ENCODE measurements at places on chromosomes 7 and 10.
A peak's percentile ranks its signal among the peaks of the same experiment; 100 is the strongest.

DNA sequence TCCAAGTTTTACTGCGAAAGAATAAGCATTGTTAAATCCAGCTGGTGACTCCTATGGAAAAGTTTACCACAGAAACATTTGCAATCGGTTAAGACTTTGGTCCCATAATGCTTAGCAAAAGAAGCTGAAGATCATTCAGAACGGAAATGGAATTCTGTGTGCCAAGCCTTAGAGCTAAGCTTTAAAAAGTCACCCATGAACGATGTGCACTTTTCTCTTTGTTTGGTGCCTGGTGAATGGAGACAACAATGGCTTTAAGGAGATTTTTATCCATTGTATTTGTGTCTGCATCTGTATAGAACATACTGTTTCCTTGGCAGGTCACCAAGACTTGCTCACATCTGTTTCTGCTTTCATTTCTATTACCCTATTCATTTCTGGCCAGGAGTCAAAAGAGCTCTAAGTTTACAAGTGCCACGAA, 26.3 kb upstream of the COL1A2 start:
- DNase-seq, result peak; percentile 72

DNA sequence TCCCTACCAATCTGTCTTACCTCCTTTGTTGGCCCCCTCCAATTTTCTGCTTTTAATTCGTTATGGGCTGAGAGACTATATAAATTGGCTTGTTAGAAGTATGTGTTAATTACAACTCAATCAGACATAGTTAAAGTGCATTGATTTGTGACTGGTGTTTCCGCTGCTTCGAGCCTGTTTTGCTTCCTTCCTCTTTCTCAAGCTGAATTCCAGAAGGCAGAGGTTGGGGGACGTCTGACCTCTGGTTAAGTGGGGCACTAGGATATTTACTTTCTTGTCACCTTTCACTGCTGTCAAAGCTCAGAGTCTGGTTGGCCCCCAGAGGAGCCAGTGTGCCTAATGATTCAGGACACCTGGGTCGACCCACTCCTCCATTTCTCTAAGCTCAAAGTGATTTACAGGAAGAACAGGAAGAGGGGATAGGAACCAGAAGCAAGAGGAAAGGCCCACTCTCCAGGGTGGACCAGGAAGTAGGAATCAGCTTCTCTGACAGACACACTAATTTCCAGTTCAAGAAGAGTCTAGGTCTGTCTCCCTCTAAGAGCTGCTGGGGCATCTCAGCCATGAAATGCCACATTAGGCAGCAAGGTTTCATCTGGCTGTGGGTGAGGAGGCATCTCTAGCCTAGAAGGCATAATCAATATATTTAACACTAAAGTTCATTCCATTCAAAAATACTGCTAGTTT, 397.2 kb upstream of the NPVF start:
- DNase-seq, result no peak

DNA sequence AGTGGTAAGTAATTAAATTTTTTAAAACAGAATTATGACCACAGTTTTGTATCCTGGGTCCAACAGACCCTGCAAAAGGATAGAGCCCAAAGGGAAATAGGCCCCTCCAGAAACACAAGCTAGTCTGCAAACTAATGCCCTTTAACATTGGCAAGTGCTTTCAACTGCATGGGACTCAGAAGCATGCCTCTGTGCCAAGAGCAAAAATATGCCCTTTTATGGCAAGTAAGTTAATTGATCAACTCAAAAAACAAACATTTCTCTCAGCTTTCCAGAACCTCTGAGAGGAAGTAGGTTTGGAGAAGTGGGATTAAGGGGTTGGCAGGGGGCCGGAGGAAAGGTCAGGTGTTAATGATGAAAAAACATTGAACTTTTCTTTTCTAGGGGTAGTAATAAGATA, 186.6 kb upstream of the PRSS1 start:
- no peak for DNase-seq

DNA sequence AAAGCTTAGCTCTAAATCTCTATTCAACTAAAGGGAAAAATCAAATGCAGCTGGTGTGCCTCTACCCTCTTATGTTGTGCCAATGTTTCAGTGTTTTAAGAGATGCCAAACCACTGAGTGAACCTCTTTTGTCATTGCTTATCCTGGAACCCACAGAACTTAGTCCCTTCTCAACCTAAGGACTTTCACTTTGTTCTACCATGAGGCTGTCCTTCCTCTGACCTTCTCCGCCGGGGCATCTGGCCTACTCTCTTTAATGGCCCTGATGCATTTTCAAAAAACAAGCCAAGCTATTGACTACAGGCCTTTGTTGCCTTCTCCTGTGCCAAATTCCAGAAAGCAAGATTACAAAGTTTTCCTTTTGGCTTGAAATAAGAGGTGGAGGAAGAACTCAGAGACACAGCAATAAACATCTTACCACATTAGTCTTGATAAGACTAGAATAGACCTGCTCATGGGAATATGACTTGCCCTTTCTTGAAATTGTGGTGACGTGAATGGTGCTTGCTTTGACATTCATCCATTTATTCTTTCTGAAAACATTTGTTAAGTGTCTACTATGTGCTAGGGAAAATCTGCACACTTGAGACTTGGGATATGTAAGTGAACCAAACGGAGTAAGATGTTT, 253.2 kb upstream of the SMIM30 start:
- DNase-seq, result peak; percentile 46

- no peak for DNase-seq
Measured at GRCh38 chr7:5586279-5586962, 162.8 kb upstream of the TNRC18 start.

- peak; percentile 4 for DNase-seq
Measured at GRCh38 chr10:98041352-98042043, 11.1 kb upstream of the CRTAC1 start.

DNA sequence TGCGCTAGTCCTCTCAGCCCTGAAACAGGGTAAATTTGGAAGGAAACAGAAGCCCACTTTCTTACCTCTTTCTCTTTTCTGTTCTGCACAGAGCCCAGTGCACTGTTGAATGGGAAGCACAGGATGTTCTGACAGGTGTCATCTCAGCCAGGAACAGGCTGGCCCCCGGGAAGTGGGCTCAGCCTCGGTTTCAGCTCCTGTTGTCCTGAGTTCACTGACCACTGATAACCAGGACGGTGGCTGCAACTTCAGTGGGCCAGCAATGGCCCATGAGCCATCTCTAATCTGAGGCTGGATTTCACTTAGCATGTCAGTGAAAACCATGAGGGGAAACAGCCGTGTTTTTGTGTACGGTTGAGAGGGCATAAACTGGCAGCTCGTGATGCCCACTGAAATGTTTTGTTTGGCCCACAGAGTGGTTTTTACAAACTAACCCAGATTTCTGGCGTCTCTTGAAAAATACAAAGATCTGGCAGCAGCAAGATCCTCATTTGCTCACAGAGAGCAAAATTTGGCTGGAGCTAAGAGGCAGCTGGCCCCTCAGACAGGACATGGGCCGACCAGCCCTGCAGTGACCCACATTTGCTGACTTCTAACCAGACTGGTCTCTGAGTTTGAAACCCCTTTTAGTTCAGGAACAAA, 455.9 kb downstream of the PAXIP1 start:
- DNase-seq, result no peak

- DNase-seq, result no peak
Measured at GRCh38 chr10:113278664-113279063, 274.2 kb upstream of the HABP2 start.

DNA sequence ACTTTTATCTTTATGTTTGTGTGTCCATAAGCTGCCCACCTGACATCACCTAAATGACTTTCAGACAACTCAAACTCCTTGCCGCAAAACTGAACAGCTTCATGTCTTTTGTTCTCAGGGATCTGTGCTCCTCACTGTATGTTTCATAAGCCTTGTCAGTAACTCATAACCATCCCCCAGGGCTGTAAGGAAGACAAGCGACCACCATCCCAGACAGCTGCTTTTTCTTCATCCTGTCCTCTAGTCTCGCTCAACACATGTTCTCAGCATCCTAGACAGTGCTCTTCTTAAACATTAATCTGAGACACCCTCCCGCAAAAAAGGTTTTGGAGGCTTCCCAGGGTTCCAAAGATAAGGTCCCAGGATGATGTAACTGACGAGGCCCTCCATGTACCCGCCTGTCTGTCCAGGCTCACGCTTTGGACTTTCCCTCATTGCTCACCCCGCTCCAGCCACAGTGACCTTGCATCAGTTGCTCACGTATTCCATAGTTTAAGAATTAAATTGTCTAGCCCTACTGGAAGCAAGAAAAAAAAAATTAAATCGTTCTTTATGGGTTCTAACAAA, 69.8 kb downstream of the MAP3K8 start:
- no peak for DNase-seq

- DNase-seq, result no peak
Measured at GRCh38 chr7:36736899-36737211, 12.6 kb upstream of the AOAH start.

GRCh38 chr10:17062955-17063484, 66.6 kb downstream of the CUBN start:
- DNase-seq, result no peak

GRCh38 chr7:54897891-54898290, 120.9 kb upstream of the EGFR start:
- no peak for DNase-seq

- no peak for DNase-seq
Measured at GRCh38 chr10:30868611-30869010, 163.1 kb downstream of the ZNF438 start.

DNA sequence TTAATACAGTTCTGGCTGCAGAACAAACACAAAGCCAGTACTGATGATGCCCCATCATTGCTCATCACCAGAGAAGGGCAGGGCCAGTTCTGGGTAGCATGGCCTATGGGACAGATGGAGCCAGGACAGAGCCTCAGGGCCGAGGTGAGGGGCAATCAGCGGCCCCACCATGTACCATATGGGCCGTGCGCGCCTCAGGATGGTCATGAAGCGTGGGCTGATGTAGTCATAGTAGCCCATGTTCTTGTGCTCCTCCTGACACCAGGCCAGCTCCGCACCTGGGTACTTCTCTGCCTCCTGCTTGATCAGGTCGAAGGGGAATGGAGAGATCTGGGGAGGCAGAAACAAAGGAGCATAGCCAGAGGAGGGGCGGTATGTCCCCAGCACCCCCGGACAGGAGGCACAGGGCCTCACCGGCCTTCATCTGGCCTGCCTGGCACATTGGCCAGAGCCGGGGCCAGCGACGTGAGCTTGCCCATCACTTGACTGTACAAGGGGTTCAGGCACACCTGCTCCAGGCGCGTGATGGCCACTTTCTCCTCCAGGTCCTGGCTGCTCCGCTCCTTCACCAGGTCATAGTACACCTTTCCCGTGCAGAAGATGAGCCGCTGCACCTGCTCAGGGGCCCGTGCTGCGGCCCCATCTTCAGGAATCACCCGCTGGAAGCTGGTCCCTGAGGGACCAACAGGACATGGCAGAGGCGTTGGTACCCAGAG, 26.1 kb downstream of the OGDHL start:
- no peak for DNase-seq

- DNase-seq, result no peak
Measured at GRCh38 chr10:31340343-31340742, 21.3 kb downstream of the ZEB1 start.

- no peak for DNase-seq
Measured at GRCh38 chr10:111186358-111186757, 109.5 kb downstream of the ADRA2A start.

DNA sequence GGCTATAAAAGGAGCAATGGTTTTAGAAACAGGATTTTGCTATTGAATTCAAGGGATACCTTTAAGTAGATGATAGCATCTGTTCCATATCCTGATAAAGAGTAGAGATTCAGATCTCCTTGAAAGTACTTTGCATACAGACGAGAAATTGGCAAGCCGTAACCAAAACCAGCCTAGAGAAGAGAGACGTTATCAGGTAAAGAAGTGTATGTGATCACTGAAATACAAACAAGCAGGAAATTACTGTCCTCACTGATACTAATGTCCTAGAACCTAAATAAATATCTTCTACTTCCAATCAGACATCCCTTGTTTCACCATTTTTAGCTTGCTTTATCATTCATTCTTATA, 9.4 kb downstream of the PDK4 start:
- DNase-seq, result no peak

- DNase-seq, result no peak
Measured at GRCh38 chr10:1209355-1209979, 153.3 kb downstream of the WDR37 start.

DNA sequence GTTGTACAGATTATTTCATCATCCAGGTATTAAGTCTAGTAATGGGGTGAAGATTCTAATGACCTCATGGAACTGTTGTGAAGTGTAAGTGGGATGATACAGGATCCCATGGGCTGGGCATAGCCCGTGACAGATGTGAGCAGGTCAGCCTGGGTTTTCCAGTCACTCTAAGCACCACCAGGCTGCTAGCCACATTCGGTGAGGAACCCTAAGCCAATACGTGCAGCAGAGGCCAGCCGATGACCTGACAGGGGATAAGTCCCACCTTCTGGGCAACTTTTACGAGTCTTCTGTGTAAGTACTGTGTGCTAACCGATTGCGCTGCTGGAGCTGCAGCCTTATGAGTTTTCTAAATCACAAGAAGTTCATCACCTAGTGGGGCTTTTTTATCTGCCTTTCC, 7.3 kb downstream of the ZNF503 start:
- no peak for DNase-seq

DNA sequence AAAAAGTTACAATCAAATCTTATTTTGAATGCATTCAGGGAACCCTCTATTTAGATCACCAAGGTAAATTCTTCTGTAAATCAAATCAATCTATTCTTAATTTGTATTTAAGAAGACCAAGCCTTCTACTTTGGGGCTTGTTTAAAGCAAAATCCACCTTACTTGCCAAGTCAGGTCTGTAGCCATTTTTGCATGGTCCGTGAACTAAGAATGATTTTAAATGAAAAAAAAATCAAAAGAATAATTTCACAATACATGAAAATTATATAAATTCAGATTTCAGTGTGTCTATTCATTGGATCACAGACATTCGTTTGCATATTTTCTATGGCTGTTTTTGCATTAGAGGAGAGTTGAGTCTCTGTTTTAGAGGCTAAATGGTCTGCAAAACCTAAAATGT, 59.4 kb downstream of the SYPL1 start:
- DNase-seq, result no peak

- DNase-seq, result no peak
Measured at GRCh38 chr7:125567686-125568085, 638.1 kb upstream of the POT1 start.

GRCh38 chr10:117530791-117531190, 11.8 kb upstream of the EMX2 start:
- DNase-seq, result no peak

DNA sequence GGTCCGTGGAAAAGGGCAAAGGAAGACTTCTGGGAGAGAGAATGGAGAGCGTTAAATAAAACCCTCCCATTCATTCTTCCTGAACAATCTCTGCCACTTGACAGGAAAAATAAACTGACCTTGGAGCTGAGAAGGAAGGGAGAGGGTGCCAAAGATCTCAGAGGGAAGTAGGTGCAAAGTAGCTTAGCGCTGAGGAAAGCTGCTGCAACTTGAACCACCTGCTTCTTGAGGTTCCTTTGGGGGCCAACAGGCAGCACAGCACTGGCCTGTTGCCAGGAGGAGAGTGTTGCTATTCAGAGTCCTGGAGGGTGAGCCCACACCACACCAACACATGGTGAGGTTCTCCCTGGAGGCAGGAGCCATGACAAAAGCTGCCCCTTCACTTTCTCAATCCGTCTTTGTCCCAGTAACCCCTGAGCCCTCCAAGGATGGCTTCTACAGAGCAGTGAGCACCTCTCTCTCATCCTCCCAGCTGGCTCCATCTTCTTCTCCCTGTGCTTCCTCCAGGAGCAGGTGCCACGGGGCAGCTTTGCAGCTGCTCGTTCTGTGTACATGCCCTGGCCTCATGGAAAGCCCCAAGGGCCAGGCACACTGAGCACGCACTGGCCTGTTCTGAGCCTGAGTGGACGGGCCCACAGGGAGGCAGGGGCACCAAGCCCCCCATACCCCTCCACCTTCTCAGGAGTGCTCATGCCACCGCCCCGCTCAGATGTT, 101.3 kb downstream of the STRA8 start:
- no peak for DNase-seq

- no peak for DNase-seq
Measured at GRCh38 chr7:158533386-158534133, 54.1 kb downstream of the PTPRN2 start.

Measured in AG09319 (cell line).